ENCODE measurements at places on chromosomes 7 and 10.

GRCh38 chr10:5737352-5737751 lies 52.7 kb downstream of the TASOR2 start:
- DNase-seq, result no peak

DNA sequence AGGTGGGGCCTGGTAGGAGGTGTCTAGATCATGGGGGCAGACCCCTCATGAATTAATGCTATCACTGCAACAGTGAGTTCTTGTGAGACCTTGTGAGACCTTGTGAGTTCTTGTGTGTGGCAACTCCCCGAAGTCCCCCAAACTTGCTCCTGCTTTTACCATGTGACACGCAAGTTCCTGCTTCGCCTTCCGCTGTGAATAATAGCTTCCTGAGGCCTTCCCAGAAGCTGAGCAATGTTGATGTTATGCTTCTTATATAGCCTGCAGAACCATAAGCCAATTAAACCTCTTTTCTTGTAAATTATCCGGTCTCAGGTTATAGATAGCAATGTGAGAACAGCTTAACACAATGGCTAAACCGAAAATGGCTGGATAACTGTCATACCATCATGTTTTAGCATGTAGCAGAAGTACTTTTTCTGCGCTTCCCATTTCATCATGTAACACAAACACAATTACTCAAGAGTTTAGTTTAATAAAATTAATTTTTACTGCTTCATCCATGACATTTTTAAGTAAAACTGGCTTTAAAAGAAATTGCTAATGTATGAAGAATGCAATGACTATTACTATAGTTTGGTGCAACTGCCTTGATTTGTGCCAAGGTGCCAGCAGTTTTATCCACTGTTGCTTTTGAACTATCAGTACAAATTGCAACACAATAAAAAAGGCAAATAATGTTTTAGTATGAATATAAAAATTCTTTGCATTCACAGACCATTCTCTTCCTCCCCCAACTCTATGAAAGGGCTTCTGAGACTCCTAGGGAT lies 87.7 kb upstream of the TMEM168 start:
- no peak for DNase-seq

GRCh38 chr7:141864765-141865447 lies 23.6 kb upstream of the PRSS37 start:
- peak; percentile 23 for DNase-seq

- DNase-seq, result peak; percentile 63
Measured at GRCh38 chr7:13990319-13990983, 985 bp upstream of the ETV1 start.

GRCh38 chr10:132068431-132069121 lies 2.8 kb downstream of the JAKMIP3 start:
- DNase-seq, result no peak

All from HL-60 (cell line).